ENCODE measurements at places on chromosomes 3 and 15. TPM values are rescaled to one million over a fixed set of nuclear protein-coding genes. Genes with fewer than 3 reads are reported as not detected.

DNA sequence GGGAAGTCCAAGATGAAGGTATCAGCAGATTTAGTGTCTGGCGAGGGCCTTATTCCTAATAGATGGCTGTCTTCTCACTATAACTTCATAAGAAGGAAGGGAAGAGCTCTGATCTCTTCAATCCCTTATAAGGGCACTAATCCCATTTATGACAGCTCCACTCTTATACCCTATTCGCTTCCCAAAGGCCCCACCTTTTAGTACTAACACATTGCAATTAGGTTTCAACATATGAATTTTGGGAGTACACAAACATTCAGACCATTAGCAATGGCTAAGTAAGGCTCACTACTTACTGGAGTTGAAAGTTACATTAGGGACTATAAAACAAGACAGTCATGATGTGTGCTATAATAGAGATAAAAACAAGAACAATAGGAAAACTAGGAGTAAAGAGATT, 118.9 kb downstream of the NECTIN3 start:
- no peak for DNase-seq

DNA sequence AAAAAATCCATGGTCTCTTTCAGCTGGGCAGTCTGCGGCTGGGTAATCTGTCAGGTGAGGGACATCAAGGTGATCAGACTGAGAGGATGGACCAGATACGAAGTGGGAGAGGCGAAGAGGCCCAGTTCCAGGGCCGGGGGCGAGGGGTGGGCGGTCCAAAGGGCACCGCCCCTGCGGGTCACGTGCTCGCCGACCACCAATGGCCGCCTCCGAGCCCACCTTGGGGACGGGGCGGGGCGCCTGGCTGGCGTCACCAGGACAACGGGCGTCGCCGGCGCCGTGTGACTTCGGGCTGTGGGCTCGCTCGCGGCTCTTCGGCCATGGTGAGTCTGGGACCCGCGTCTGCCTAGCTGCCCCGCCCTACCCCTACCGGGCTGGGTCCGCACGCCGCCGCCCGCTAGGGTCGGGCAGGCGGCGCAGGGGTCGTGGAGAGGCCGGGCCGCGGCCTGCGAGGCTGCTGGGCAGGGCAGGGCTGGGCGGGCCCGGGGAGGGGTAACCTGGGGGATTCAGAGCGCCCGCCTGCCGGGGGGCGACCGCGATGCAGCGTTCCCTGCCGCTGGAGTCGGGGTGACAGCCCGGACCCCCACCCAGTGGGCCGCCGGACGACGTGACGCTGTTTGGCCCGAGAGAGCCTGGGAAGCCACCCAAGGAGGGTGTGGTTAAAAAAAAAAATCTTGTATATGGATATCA, at the start of gene FBXL2:
FBXL2 (plus strand) TSS at position 250 of the 690 bp plus-strand sequence; CDS start at position 321, 71 bp downstream.
- DNase-seq, result peak; percentile 52

- no peak for DNase-seq
Measured at GRCh38 chr3:188369526-188369925, 215.6 kb downstream of the LPP start.

GRCh38 chr3:82741346-82741745, 979.9 kb upstream of the GBE1 start:
- DNase-seq, result no peak

DNA sequence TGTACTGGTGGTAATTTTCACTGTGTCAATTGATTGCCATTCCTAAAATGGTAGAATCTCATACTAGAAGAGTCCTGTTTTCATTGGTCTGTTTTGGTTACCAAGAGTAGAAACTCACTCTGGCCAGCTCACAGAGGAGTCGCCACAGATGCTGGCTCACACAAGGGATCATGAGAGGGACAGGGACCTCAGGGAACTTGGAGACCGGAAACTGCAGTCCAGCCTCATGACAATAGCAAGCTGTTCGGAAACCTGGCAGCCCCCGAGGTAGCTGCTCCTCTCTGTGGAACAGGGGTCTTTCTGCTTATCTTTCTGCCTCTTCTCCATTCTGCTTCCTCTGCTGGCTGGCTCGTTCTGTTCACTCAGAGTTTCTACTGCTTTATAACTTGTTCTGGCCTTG, 192.9 kb downstream of the PLCL2 start:
- DNase-seq, result no peak

DNA sequence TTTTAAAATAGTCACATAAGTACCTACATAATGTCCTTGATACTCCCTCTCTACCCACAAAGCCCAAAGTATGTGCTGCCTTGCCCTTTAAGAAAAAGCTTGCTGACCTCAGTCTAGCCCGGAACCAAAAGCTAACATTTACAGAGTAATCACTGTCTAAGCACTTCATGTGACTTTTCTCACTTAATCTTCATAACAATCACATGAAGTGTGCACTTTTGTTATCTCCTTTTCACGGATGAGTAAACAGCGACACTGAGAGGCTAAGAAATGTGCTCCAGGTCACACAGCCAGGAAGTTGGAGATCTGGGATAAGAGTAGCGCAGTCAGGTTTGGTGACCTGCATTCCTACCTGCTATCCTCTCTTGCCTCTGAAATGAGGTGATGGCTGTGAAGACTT, 194.0 kb downstream of the ITPR1 start:
- no peak for DNase-seq

- no peak for DNase-seq
Measured at GRCh38 chr3:114295946-114296345, 2.1 kb downstream of the TIGIT start.

DNA sequence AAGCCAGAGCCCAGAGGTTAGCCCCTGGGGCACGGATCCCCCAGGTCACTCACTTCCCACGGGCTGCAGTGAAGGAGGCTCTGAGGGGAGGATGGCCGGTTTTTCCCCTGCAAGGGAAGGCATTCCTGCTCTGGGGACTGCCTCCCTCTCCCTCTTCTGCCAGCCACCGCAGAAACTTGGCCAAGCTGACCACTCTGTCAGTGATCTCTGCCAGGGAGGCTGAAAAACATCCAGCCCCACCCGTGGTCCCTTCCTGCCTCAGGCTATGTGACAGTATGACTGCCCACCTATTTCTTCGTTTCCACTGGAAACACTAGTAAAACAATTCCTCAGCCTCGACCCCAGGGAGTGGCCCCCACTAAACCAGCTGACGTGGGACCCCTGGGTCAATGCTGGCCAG, 14.6 kb upstream of the FANCD2 start:
- DNase-seq, result no peak

GRCh38 chr3:4426782-4427344, 40.2 kb downstream of the SUMF1 start:
- no peak for DNase-seq

DNA sequence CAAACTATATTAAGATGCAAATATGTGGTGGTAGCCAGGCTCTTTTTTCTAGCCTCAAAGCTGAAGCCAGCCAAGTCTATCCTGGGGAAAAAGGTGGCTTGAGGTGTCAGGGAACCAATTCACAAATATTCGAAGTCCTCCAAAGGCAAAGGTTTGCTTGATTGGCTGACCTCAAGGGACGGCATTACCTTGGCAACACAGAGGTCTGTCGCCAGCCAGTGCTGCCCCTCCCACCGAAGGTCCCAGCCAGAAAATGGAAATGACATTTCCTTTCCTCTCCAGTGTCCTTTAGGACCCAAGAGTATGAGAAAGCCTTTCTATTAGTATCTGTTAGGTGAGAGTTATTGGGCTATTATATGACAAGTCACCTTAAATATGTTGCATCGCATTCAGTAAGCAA, 96.0 kb upstream of the LIMD1 start:
- no peak for DNase-seq

DNA sequence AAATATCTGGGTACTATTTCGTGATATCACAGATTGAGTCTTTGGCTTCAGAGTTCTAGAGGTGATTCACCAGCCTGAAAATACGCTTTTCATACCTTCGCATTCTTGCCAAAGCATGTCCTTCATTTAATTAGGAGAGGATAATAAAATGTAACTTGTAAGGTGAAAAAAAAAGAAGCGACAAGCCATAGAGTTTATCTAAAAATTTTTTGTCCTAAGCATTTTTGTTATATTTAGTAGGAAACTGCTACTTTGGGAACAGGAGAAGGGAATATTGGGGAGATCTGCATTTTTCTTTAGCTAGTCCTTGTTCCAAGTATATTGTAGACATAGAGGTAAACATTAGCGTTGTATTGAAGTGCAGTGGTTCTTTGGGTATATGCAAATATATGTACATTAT, 120.1 kb downstream of the TCF12 start:
- no peak for DNase-seq

DNA sequence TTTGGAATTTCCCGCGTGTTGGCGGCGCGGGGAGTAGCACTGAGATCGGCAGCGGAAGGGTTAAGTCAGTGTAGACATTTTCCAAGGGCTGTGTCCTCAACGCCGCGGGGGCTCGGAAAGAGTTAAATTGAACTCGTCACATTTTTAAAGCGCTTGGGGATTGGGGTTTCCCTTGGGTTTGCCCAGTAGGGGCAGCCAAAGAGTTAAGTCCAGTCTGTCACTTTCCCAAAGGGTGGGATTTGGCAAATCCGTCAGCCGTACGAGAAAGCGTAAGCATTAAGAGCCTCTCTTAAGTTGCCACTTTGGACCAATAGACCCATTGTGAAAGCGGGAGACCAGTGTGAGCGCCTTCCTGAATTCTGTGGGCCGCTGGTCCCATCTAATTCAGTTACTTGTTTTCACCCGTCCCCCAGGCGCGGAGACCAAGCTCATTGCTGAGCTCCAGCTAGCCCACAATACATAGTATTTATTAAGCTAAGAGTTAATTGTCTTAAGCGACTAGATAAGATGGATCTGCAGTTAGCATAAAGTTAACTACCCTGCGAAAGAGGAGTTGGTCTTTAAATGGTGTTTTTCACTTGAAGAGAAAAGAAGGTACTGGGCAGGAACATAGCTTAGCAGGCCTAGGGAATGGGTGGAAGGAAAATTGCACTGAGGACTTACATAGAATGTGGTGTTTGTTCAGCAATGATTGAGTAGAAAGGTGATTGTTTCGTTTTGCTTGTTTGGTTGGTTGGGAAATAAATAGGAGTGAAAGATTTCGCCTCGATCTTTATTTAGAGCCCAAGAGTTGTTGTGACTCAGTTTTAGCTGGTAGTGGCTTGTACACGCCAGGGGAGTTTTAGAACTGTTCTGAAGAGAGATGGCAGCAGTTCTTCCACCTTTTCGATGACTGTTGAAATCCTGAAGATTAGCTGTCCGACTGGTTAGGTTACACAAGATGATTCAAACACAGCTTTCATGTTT, 932 bp downstream of the ARL8B start:
- DNase-seq, result peak; percentile 44

GRCh38 chr3:37505415-37505814, 331.0 kb upstream of the LRRFIP2 start:
- DNase-seq, result no peak

GRCh38 chr3:134327594-134327975, 46.7 kb downstream of the AMOTL2 start:
- DNase-seq, result no peak

The BNIP2 gene
- 69.9 TPM for total RNA-seq

The GPR160 gene
- total RNA-seq, result 30.0 TPM

The NFKBIZ gene
- 85.0 TPM for total RNA-seq

The DBR1 gene
- total RNA-seq, result 10.5 TPM

The CHRNA7 gene
- 5.3 TPM for total RNA-seq

The PLCL2 gene
- 18.8 TPM for total RNA-seq

Data from mucosa of descending colon (tissue), 3 donors.